ENCODE measurements at places on chromosomes 7 and 10.

GRCh38 chr10:27699776-27700175 lies 45.8 kb downstream of the MKX start:
- DNase-seq, result no peak

GRCh38 chr7:131164025-131164925 lies 163.4 kb upstream of the MKLN1 start:
- DNase-seq, result no peak

DNA sequence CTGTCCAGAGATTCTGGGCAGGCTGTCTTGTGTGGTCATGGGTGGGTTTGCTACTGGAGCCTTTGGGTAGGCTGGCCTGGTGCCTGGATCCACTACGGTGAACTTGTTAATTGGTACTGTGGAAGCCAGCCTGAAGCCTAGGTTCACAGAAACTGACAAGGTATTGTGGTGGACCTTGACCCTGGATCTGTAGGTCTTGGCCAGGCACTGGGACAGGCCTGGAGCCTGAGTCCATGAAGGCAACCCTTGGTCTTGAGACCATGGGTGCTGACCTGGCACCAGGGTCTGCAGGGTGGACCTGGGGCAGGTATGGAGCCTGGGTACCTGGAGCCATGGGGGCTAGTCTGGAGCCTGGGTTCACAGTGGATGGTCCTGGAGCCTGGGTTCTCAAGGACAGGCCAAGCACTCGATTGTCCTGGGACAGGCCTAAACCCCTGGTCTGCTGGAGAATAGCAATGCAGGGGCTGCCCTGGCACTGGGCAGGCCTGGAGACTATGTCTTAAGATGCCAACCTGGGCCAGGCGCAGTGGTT lies 85.8 kb downstream of the CCDC3 start:
- no peak for DNase-seq

GRCh38 chr7:158025686-158026600 lies 561.7 kb downstream of the PTPRN2 start:
- no peak for DNase-seq

DNA sequence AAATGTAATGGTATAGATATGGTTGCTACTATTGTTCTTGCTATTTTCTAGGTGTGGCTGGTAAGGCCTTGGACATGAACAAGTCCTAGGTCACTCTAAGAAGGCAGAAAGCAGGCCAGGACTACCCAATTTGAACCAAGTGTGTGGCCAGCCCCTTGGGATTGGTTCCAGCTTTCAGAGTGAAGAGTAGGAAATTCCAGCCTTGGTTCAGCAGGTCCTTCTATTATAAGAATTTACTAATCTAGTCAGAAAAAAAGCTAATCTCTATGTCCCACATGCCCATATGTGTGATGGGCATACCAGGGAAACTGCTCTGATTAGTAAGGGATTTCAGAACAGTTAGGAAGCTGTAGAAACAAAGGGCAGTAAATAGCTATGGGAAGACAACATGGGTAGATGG lies 7.8 kb upstream of the TARP start:
- DNase-seq, result no peak

DNA sequence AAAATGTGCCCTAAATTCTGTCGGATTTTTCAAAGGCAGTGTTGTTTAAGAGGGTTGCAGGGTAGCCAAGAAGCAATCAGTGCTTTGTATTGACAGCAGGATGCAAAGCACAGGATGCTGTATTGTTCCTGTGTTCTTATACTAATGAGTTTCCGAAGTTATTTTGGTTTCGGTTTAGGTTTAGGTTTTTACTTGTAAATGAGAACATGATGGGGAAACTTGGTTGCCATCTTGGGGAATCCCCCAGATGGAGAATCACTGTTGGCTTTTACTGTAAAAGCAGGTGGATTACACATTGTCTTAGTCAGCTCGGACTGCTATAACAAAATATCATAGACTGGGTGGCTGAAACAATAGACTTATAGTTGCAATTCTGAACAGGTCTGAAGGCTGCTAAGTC lies 72.1 kb downstream of the INHBA start:
- peak; percentile 2 for DNase-seq

GRCh38 chr10:9158675-9159074 lies 1104.2 kb downstream of the GATA3 start:
- no peak for DNase-seq

DNA sequence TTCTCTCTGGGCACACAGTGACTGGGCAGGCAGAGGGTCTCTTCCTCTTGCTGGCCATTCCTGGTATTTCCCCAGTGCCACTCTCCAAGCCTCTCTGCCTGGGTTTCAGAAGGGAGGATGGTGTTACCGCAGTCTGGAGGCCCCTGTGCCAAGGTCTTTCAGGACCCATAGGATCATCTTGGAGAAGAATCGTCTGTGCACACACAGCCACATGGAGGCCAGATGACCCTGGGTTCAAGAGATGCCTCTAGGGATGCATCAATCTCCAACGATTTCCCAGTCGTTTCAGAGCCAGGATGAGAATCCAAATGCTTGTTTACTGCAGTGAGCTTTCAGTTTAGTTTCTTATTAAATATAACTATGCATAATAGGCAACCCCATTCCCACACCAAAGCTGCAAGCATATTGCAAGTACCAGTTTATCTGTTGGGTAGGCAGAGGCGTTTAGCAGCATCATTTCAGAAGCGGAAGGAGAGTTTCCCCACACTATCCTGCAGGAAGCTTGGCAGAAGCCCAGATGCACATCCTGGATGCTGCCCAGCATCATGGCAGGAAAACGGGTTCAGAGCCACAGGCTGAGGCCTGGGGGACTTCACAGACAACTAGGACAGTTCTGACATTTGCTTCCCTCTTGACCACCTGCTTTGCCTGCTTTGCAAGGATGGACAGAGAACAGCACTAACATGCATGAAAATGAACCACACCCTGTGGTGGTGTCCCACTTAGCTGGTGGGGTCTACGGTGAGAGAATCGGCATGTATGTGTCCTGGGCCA lies 134.7 kb upstream of the FAM20C start:
- DNase-seq, result no peak

DNA sequence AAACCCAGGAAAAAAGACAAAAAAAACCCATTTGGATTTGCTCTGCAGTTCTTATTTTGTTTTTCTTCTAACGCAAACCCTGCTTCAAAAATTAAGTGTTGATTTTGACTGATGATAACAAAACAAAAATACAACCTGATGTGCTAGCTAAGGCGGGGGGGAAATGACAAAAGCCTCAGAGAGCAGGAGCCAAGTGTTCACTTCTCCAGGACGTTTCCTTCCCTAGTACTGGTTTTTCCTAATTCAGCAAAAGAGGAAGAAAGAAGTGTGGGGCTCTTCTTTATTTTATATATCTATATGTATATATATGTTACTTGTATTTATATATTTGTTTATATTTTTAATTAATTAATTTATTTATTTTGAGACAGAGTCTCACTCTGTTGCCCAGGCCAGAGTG lies 28.0 kb downstream of the SNX10 start:
- no peak for DNase-seq

GRCh38 chr10:92913973-92914372 lies 65.7 kb downstream of the EXOC6 start:
- no peak for DNase-seq

DNA sequence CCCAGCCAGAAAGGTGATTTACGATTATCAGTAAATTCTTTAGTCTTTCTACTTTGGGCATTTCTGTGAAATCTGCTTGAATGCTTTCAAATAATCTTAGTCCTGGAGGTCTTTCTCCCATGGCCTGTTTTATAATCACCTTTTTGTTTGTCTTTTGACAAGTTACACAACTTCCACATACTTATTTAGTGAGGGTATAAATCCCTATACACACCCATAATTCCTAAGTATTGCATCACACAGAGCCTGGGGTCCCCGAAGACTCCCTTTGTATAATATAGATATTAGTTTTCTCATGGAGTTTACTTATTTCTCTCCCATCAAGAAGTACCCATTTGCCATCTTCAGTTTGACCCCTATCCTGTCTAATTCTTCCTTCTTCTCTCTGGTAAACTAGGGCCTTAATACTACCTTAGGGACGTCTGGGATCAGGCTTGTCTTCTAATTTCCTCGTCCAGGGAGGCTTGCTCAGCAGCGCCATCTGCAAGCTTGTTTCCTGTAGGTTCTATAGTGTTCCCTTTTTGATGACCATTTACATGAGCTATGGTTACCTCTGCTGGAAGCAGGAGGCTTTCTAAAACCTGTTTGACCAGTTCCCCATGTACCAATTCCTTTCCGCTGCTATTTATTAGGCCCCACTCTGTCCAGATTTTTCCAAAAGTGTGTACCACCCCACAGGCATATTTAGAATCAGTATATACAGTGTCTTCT lies 8.1 kb downstream of the DNAH11 start:
- no peak for DNase-seq

DNA sequence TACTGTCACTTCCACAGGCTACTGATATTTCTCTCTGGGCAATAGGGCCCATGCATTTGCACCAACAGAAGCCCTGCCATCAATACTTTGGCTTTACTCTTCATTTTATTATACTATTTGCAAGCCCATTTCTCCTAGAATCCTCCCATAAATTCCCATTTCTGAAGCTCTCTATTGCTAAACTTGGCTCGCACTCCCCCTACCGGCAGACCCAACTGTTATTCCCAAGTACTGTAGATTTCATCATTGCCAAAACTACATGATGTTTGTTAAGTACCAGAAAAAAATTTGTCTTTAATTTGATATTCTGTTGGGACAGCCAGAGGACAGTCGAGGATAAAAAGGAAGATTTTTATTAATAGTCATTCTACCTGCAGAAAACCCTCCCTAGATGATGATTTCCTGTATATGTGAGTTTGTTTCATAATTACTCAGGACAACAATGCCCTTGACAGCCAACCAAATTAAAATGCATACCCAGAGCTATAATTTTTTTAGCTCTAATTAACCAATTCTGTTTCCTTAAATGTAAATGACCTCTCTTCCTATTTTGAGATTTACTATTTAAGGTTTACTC lies 298.6 kb downstream of the REEP3 start:
- DNase-seq, result no peak

All from GM13977 (cell line).